ENCODE measurements at places on chromosomes 2 and 18. TPM values are rescaled to one million over a fixed set of nuclear protein-coding genes. Genes with fewer than 3 reads are reported as not detected.

ATP5F1A gene
- total RNA-seq: 591 TPM

RRM2 gene
- 1.5 TPM for total RNA-seq

- no peak for DNase-seq
These were observed 56.9 kb downstream of the MFSD6 start for GRCh38 chr2:190465060-190465459.

- no peak for DNase-seq
These were observed 124.0 kb downstream of the PRELID3A start for GRCh38 chr18:12531749-12532148.

- peak; percentile 14 for DNase-seq
These were observed 510 bp downstream of the RNF149 start for GRCh38 chr2:101307950-101308431.

DNA sequence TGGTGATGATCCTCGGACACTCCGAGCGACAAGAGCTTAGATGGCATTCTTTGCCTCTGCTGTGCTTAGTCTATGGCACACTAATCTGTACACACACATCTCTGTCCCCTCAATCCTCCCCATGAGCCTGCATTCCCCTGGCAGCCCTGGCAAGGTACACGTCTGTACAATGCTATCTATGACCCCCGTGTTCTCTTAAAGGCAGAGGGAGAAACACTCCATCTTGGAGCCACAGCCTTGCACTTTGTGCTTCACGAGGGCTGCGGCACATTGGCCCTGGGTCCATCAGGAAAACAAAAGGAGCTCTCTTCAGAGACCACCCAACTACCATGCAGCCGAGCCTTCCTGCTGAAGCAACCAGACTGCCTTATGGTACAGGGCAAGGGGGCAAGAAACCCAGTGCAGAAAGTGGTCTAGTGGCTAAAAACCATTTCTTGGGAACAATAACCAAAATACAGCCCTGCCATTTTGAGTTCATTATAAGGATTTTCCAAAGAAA lies 42.5 kb downstream of the STEAP3 start:
- no peak for DNase-seq

DNA sequence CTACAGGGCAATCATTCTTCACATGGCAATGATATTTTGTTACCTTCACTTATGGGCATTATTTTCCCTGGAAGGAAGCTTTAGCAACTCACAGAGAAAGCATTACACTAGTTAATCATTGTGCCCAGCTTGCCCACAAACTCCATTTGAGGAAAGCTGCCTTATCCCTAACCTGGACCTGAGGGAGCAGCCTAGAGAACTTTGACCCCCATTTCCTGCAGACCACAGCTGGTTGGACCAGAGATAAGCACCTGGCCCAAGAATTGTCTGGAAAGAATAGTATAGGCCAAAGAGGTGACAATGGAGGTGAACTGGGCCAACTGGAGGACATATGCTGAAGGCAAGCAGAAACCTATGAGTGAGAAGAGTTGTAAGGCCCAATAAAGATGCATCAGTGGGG lies 48.4 kb upstream of the SESTD1 start:
- no peak for DNase-seq

GRCh38 chr18:28041366-28041765 lies 135.6 kb downstream of the CDH2 start:
- DNase-seq: peak; percentile 11

GRCh38 chr2:226652369-226652768 lies 147.3 kb downstream of the IRS1 start:
- DNase-seq: peak; percentile 99

DNA sequence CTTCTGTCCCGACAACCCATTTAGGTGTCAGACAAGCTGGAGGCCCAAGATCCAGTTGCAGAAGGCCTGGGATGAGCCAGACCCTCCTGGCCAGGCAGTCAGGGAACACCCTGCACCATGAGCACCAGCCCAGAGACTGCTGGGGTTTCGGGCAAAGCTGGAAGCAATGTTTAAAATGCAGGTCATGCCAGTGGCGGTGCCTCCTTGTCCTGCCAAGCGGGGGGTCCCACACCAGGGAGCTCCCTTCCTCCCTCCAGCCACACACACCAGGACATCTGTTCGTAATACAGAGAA lies 230.2 kb downstream of the ATAD2B start:
- no peak for DNase-seq

DNA sequence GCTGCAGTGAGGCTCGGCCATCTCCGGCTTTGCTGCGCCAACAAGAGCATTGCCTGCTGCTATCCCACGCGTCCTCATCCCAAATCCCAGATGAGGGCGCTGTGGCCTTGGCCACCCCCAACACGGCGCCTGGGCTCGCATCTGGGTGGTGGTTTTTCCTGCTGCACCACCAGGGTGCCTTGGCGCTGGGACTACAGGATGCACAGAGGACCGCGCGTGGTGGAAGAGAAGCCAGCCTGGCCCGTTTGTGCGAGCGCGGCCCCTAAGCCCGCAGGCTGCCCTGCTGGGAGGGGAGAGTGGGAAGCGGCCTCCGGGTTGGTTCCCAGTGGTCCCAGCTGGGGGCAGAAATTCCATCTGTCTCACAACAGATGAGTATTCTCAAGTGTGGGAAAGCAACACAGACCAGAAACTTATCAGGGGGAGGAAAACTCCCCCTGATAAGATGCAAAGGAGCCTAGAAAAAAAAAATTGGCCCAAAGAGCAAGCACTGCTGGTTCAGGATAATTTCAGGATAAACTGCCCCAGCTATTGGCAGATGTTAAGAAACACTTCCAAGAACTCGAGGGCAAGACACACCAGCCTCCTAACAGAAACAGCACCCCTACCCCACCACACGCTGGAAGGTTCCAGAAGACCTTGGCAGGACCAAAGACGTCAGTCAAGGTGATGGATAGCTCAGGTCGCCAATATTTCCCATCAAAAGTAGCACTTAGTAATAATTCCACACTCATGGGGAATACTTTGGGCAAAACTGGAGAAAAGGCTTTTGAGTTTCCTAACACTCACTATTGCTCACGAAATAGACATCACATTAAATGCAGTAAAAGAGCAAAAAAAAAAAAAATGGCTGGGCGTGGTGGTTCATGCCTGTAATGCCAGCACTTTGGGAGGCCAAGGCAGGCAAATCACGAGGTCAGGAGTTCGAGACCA lies 152.1 kb downstream of the PXDN start:
- DNase-seq: peak; percentile 90

Measured in fibroblast of lung (primary cell).